Stimulated activated memory B cell treated with anti-CD40 and anti-IgM and Interleukin-4, amounts not matched to agents 10 μg/mL and 1 μg/mL and 100 μg/mL, for 72 hours (primary cell): ENCODE measurements at places on chromosomes 2 and 18.

DNA sequence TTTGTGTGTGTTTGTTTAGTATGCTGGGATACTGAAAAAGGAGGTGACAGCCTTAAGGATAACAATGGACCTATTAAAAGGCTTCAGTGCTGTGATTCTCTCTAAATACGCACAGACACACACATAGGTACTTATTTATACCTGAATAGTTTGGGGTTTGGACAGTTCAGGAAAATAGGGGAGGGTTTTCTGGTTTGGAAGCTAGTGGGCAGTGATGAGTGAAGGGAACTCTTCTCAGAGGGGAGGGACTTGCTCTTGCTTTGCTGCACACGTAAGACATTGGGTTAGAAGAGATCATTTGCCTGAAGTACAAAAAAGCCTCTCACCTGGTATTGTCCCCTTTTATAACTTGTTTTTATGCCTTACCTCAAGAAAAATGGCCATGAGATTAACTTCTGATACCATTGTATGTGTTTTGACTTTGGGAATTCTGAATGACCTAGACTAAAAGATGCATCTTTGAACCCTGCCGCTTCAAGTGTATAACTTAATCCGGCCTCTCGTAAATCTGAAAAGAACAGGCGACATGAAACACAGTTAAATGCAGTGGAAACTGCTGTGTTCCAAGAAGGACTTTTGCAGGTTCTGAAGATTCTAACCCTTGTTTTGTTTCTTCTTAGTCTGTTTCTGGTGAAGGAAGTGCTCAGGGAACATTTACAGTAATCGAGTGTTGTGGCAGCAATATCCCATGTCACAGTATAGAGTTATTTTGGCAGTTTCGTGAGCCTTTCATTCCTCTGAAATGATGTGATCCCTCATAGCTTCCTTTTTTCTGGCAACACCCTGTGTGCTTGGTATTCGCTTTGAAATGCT is 2.5 kb downstream of the CRIM1 start:
- no peak for ATAC-seq

DNA sequence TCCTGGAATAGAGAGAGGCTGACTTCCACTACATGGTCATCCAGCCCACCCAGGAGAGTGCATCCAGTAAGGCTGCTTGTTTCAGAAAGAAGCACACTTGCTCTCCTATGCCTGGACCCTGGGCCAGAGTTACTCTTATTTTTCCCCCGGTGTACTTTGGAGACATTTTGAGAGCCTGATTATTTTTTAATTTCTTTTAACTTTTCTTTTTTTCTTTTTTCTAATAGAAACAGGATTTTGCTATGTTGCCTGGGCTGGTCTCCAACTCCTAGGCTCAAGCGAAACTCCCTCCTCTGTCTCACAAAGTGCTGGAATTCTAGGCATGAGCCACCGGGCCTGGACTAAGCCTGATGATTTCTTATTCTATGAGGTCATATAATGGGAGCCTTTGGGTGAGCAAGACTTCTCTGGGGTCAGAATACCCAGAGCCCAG is 62.2 kb downstream of the RPL37A start:
- no peak for ATAC-seq

GRCh38 chr2:47259829-47260228 is 104.7 kb upstream of the STPG4 start:
- ATAC-seq, result no peak

GRCh38 chr18:38427736-38428135 is 862.1 kb upstream of the CELF4 start:
- ATAC-seq, result no peak

DNA sequence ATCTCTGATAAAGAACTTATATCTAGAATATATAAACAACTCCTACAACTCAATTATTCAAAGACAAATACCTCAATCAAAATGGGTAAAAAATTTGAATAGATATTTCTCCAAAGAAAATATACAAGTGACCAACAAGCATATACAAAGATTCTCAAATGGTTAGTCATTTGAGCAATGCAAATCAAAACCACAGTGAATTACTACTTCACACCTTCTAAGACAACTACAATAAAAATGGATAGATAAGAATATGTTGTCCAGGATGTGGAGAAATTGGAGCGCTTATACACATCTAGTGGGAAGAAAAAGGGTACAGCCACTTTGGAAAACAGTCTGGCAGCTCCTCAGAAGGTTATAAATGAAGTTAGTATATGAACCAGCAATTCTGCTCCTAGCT is 332.9 kb downstream of the TGIF1 start:
- ATAC-seq, result no peak

DNA sequence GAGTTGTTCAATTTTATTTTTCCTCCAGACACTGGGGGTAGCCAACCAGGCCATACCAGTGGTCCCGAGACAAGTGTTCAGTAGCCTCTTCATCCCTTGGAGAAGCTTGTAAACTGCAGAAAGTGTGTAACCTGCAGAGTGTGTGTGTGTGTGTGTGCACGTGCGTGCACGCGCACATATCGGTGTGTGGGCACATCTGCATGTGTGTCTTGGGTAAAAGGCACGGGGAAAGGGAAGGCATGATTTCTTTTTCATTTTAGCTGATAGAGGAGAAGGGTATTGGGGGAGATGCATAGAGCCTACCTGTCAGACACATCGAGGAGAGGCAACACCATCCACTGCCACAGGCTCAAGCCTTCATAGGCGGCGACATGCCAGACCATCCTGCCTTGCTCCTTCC is 181.4 kb downstream of the CLIP4 start:
- no peak for ATAC-seq

- ATAC-seq, result peak; percentile 62
These were observed 10.7 kb upstream of the ADCY3 start for GRCh38 chr2:24930768-24931167.

DNA sequence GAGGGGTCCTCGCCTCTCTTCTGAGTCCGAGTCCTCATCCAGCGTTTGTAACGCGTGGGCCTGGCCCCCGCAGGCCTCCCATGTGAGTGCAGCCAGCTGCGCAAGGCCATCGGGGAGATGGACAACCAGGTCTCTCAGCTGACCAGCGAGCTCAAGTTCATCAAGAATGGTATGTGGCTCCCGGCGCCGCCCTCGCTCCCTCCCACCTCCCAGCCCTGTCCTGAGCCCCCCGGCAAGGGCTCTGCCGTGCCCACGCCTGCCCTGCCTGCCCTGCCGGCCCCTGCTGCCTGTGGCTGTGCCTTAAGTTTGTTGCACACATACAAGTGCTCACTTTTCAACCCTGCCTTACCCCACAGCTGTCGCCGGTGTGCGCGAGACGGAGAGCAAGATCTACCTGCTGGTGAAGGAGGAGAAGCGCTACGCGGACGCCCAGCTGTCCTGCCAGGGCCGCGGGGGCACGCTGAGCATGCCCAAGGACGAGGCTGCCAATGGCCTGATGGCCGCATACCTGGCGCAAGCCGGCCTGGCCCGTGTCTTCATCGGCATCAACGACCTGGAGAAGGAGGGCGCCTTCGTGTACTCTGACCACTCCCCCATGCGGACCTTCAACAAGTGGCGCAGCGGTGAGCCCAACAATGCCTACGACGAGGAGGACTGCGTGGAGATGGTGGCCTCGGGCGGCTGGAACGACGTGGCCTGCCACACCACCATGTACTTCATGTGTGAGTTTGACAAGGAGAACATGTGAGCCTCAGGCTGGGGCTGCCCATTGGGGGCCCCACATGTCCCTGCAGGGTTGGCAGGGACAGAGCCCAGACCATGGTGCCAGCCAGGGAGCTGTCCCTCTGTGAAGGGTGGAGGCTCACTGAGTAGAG is 14.4 kb upstream of the ALLC start:
- no peak for ATAC-seq

GRCh38 chr18:80197528-80197927 is 49.8 kb downstream of the PARD6G start:
- no peak for ATAC-seq
